ENCODE measurements at places on chromosomes 3 and 15.

GRCh38 chr3:110267304-110267845 lies 804.2 kb upstream of the NECTIN3 start:
- DNase-seq = no peak

- no peak for DNase-seq
These were observed 31.2 kb upstream of the CCDC80 start for GRCh38 chr3:112671930-112672715.

DNA sequence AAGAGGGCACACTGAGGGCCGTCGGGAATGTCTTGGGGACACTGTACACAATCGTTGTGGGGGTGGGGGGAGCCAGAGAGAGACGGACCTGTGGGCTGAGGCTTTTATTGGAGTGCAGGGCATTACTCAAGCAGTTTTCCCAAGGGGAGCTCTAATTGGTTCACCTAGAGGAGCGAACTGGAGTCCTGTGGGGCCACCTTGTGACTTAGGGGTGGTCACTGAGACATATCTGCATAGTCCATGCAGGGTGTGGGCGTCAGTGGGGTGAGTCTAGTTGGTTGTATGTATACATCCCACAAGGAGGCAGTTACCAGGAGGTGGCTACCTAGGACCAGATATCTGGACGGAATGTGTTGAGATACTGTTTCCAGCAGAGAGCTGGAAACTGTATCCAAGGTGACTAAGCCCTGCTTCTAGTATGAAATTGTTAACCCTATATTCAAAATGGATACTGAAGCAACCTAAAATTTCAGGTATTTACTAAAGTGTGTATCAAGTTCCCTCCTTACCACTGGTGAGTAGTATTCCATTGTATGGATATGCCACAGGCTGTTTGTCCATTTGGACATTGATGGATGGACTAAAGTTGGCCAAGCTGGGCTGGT lies 2.6 kb upstream of the PIGZ start:
- DNase-seq = no peak

DNA sequence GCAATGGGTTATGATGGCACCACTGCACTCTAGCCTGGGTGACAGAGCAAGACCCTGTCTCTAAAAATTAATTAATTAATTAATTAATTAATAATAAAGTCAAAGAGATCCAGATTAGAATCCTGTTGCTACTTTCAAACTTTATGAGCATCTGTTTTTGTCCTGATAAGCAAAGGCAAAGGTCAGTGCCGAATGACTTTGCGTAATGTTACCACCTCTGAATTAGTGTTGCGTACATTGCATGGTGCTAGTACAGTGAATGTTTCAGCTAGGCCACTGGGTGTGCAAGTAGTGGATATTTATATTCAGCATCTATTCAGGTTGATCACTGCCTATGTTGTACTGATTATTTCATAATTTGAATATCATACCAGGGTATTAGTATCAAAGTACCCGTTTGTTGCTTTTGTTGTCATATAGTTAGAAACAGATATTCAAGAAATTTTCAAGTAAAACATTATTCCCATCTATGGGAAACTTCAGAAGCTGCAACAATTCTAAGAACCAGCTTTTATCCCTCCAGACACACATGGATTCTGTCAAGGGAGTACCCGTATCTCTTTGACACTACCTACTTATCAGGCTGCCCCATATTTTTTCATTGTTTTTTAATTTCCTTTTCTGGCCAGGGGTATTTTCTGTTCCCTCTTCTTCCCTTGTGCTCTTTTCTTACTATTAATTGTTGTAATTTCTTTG lies 127.1 kb upstream of the GRM7 start:
- no peak for DNase-seq

DNA sequence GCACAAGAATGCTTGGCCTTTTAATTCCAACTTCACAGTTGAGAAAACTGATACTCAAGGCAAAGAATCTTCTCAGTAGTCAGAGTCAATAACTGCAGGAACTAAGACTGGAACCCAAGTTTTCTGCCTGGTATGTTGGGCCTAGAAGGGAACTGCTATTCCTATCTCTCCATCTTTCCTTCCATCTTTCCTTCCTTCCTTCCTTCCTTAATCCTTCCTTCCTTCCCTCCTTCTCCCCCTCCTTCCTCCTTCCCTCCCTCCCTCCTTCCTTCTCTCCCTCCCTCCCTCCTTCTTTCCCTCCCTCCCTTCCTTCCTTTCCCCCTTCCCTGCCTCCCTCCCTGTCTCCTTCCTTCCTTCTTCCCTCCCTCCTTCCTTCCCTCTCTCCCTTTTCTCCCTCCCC lies 131.2 kb downstream of the RORA start:
- no peak for DNase-seq

GRCh38 chr15:81882504-81882903 lies 163.3 kb downstream of the MEX3B start:
- no peak for DNase-seq
